ENCODE measurements at places on chromosomes 4 and X. TPM values are rescaled to one million over a fixed set of nuclear protein-coding genes. Genes with fewer than 3 reads are reported as not detected.

Gene HSPA4L
- 10.5 TPM for total RNA-seq

Gene UGT2A3
- not detected for total RNA-seq

Gene MTNR1A
- not detected for total RNA-seq

Gene CNKSR2
- total RNA-seq: 0.98 TPM

Gene ANOS1
- not detected for total RNA-seq

Gene COL4A6
- not detected for total RNA-seq

Gene SCRG1
- total RNA-seq: not detected

Gene GAGE12F
- not detected for total RNA-seq

Gene HS6ST2
- 0.36 TPM for total RNA-seq

Gene VGLL1
- not detected for total RNA-seq

Gene SSX4B
- total RNA-seq: not detected

Gene NOX1
- not detected for total RNA-seq

Gene C4orf17
- total RNA-seq: not detected

Gene DIPK2B
- not detected for total RNA-seq

Gene TRIM75
- total RNA-seq: not detected

Gene PORCN
- total RNA-seq: 31.0 TPM

Gene FGFBP2
- total RNA-seq: 12.4 TPM

Gene PTTG2
- 3.2 TPM for total RNA-seq

Gene CFAP47
- total RNA-seq: not detected

Gene QDPR
- 28.2 TPM for total RNA-seq

Gene NKX6-1
- total RNA-seq: not detected

Gene CXCL5
- total RNA-seq: not detected

Gene UCHL1
- total RNA-seq: 2.7 TPM
